NCI-H460 (cell line): ENCODE measurements at places on chromosomes 5 and 9.

- no peak for DNase-seq
Measured at GRCh38 chr5:111163000-111163399, 61.2 kb upstream of the CAMK4 start.

GRCh38 chr5:15103130-15103529 is 231.6 kb upstream of the ANKH start:
- DNase-seq = peak; percentile 14

DNA sequence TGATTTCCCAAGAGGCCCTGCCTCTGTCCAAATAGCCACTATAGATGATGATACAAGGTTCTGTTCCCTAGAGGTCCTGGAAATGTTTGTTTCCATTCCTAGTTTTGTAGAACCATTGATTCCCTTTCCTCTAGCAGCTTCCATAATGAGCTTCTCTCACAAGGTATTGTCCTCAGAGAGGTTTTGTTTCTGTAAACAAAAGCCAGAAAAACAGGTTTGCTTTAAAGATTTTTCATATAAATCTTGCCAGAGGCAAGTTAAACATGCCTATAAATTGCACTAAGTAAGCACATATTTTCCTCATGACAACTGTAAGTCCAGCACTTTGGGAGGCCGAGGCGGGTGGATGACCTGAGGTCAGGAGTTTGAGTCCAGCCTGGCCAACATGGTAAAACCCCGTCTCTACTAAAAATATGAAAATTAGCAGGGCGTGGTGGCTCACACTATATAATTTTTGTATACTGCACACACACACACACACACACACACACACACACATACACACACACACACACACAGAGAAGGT is 1787.7 kb downstream of the EFNA5 start:
- no peak for DNase-seq

GRCh38 chr5:135864503-135865435 is 30.3 kb downstream of the SLC25A48 start:
- no peak for DNase-seq

GRCh38 chr9:76725011-76725546 is 39.2 kb upstream of the PCA3 start:
- no peak for DNase-seq

DNA sequence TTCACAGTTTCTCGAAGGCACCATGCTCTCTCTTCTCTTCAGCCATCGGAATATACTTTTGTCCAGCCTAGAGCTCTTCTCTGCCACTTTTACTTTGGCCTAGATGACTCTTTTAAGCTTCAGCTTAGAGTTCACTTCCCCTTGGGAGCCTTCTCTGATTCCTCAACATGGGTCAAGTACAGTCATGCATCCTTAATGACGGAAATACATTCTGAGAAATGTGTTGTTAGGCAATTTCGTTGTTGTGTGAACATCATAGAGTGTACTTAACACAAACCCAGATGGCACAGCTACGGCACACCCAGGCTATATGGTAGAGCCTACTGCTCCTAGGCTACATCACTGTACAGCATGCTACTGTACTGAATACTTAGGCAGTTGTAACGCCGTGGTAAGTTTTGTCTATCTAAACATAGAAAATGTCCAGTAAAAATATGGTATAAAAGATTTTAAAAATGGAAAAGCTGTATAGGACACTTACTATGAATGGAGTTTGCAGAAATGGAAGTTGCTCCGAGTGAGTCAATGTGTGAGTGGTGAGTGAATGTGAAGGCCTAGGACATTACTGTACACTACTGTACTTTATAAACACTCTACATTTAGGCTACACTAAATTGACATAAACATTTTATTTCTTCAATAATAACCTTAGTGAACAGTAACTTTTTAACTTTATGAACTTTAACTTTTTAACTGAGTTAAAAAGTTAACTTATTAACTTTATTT is 15.1 kb upstream of the TNFSF15 start:
- no peak for DNase-seq

DNA sequence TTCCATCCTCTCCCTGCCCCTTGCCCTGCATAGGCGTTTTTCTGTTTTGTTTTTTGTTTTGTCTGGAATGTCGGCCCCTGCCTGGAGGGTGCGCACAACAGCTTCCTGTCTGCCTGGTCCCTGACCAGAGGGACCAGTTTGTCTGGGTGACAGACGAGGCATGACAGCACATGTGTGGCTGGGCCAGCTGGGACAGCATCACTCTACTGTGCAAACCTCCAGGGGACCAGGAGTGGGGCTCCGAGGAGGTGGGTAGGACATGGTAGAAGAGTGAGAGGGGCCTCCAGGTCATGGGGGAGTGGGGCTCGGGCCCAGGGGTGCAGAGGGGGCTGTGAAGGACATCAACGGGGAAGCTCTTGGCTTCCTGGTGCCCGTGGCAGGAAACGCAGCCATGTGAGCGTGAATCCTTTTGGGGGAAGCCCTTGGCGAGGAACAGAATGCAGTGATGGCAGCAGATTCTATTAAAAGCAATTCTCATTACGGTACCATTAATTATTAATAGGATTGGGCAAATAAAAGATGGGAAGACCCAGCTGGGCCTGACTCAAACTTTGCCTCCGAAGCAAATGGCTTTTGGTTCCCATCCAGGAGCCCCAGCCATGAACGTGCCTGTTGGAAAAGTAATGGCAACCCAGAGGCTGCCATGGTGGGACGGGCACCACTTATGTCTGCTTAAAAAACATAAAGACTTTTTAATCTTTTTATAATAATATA is 184.4 kb upstream of the IER5L start:
- DNase-seq = no peak

GRCh38 chr5:39137819-39138451 is 63.7 kb upstream of the RICTOR start:
- DNase-seq = no peak

DNA sequence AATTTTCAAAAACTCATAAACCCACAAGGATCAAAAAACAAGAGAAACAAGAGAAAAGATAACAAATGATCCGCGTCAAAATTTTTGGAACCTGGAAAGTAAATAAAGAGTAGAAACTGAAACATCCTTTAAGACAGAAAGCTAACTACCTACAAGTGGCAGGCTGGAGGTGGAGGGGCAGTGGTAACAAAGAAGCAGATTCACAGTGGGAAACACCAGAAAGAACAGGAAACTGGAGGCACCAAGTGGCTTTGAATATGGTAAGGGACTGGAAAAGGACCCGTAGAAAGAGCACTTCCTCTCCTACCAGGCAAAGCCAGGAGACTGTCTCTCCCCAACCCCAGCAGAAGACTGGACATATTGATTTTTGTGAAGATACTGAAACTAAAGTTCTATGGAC is 100.6 kb upstream of the TARS1 start:
- no peak for DNase-seq

- peak; percentile 73 for DNase-seq
Measured at GRCh38 chr5:76601470-76601869, 21.7 kb downstream of the F2RL2 start.

GRCh38 chr5:141149812-141150211 is at the start of gene PCDHB6:
Gene PCDHB6, plus strand, starts transcription at chr5:141150057. Its CDS starts 201 bp downstream, at chr5:141150258.
- peak; percentile 22 for DNase-seq

- no peak for DNase-seq
Measured at GRCh38 chr5:106142116-106142515, 1528.6 kb downstream of the EFNA5 start.

DNA sequence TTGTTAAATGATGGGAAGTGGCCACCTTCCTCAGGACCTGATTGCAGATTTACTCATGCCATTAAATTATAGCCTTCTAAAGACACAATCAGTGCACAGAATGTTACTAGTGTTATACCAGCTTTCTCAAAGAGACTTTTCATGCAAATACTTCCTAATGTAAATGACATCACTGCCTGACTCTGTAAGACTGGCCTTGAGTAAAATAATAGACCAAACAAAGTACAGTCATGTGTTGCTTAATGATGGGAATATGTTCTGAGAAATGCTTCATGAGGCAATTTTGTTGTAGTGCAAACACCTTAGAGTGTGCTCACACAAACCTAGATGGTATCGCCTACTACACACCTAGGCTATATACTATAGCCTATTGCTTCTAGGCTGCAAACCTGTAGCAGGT is 17.0 kb upstream of the C1QTNF3 start:
- DNase-seq = no peak

DNA sequence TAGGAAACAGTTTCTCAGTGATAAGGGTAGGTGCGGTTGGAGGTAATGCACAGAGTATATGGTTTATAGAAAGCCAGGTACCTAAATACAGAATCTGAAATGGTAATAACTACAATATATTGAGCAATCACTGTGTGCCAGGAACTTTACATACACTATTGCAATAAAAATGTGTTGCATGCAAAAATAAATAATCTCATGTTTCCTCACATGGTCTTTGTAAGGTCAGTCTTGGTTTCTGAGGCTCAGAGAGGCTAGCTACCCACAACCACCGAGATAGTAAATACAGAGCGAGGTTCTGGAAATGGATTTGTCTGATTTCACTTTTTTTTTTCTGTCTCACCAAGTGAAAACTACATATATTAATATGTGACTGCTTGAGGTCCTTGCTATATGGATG is 128.9 kb downstream of the CAMK4 start:
- no peak for DNase-seq

GRCh38 chr5:85334-85995 is 6.5 kb upstream of the PLEKHG4B start:
- no peak for DNase-seq

DNA sequence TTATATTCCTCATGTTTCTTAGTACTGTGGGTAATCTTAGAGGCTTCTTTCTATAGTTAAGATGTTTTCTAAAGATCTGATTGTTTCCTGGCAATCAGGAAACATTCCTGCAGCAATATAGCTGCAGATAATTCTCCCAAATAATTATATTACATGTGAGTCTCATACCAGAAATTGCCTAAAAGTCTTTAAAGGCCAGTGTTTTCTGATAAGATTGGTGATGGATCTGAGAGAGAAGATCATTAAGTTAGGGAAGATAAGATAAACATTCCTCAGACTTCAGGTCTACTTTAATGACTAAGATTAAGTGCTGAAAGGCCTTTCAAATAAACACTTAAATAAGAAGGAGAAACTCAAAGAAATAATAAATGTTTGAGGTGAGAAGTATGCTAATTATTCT is 107.7 kb upstream of the DAB2 start:
- no peak for DNase-seq

DNA sequence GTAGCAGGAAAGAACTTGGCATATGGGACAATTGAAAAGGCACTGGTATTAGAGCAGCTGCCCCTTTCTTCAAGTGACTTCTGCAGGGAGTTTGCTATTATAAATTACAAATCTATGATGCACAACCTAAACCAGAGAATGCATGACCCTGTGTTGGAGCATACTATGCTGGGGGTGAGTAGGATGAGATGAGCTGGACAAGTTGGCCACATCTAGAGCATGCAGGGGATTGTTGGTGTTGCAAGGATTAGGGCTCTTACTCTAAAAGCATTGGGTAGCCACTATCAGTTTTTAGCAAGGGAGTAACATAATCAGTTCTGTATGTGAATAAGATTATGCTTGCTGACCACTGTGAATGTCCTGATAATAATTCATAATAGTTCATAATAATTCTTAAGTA is 186.7 kb downstream of the KIAA0825 start:
- DNase-seq = peak; percentile 46

DNA sequence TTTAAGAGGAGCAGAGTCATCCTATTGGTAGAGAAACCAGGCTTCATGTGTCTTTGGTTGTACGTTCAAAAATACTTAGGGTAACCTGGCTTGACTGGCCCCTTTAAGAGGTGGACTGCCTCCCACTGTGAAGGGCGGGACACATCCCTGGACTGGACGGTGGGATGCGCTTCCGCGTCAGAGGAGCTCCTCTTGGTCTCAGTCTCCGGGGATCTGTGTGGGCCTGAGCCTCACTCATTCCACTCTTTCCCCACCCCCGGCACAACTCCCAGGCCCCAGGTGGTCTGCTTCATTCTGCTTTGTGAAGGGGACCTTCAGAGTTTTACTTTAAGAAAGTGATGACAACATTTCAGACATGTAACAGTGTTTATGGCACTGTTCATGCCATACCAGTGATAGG is 601.1 kb downstream of the IRX1 start:
- no peak for DNase-seq

DNA sequence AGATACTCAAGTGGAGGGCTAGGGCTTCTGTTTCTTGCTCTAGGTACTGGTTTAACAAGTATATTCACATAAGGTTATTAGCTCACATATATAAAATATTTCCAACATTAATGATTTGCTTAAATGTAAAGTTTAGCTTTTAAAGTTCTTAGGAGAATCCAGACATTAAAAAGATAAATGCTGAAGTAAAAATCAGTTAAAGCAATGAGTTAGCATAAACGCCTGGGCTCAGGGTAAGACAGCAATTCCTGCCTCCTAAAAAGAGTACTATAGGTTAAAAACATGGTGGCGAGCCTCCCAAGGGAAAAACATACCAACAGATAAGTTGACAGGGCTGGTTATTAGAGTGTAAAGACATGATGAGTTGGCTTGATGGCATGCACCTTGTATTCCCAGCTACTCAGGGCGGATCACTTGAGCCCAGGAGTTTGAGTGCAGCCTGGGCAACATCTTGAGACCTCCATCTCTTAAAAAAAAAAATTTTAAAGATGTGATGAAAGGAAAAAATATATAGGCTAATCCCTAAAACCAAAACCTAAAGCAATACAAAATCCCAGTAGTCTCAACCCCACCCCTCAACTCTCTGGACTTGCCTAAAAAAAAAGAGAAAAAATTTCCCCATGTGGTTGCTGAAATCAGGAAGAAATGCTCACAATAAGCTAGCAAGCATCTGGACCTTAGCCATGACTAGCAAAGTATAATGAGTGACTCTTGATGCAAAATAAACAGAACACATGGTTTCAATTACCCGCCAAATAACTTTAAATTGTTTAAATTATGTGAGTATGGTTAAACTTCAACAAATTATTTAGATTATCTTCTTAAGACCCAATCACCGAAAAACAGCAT is 3.6 kb downstream of the GOLPH3 start:
- DNase-seq = no peak

- no peak for DNase-seq
Measured at GRCh38 chr9:88379352-88379751, 8.9 kb upstream of the SPIN1 start.

DNA sequence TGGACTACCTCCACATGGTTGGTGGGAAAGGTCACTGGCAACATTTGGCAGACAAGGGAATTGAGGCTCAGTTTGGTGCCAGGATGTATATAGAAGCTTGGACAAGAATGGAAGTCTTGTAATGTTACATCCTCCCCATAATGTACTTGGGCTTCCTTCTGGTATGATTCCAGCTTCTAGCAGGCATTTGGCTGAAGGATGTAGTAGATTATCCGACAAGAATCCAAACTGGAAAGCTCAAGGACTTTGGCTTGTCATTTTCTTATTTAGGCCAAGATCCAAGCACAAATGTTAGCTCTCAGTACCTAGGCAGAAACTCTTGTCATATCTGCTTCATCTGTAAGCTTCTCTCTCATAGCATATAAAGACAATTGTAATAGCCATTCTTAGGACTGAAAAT is 209.1 kb downstream of the MAPKAP1 start:
- no peak for DNase-seq

GRCh38 chr5:175281714-175282113 is 162.3 kb downstream of the DRD1 start:
- DNase-seq = no peak

GRCh38 chr9:76738402-76738801 is 25.8 kb upstream of the PCA3 start:
- DNase-seq = no peak

DNA sequence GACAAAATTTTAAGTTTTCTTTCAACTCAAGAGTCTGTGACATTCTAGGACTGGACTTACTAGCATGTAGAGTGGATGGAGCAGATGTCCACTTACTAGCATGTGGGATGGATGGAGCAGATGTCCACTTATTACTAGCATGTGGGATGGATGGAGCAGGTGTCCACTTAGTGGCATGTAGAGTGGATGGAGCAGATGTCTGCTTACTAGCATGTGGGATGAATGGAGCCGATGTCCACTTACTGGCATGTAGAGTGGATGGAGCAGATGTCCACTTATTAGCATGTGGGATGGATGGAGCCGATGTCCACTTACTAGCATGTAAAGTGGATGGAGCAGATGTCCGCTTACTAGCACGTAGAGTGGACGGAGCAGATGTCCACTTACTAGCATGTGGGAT is 2.4 kb downstream of the SLC36A1 start:
- DNase-seq = no peak
